NK-92 treated with Interleukin-12 subunit alpha and Interleukin-12 subunit beta, amount 100 ng/mL, for 24 hours (cell line): ENCODE measurements at places on chromosomes 7 and 10.

- DNase-seq, result no peak
Measured at GRCh38 chr7:35831208-35831607, 30.4 kb downstream of the SEPTIN7 start.

DNA sequence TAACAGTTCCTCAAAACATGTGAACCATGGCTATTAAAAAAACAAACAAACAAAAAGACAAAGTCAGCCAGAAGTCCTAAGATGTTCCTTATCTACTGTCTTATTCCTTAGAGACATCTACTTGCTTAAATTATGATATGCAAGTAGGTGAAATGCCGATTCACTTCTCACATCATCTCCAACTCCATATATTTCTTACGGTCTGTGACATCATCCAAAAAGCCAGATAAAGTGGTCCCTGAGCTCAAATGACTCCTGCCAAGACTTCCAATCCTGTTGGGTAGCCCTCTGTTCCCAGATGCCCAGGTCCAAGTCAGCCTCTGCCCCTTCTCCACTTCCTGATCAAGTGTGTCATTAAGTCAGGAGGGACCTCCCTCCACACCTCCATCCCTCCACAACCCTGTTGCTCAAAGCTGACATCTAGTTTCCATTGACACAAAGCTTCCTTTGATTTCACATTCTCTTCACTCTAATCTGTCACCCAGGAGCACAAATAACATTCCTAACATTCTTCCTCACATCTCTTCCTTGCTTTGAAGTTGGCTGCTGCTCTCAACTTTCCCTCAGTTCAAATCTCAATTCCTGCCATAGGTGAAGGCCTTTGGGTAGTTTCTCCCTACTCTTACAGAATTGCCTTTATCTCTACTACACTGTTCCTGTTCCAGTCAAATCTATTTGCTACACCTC, 56.1 kb upstream of the PDLIM1 start:
- DNase-seq, result no peak

GRCh38 chr10:123019941-123020703, 11.3 kb downstream of the ACADSB start:
- DNase-seq, result no peak

- DNase-seq, result no peak
Measured at GRCh38 chr7:89687211-89687610, 467.1 kb upstream of the STEAP1 start.

- no peak for DNase-seq
Measured at GRCh38 chr7:618539-619367, 99.1 kb upstream of the PDGFA start.

DNA sequence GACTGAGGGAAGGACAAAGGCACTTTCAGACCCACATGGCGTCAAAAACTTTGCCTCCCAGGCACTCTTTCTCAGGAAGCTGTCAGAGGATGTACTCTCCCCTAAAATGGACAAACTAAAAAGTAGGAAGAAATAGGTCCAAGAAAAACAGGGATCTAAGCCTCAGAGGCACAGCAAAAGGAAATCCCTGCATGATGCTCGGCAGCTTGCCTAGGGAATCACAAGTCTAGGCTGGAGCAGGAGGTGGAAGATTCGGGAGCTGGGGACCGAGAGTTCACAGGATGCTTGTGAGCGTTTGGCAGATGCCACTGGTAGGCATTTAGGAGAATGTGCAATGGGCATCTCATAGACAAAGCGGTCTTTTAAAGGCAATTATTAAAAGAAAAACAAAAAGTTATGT, 60.8 kb downstream of the ATXN7L1 start:
- DNase-seq, result no peak

GRCh38 chr7:5634107-5634950, 147.1 kb downstream of the RNF216 start:
- no peak for DNase-seq

GRCh38 chr7:38179776-38180226, 1.8 kb downstream of the STARD3NL start:
- DNase-seq, result no peak

DNA sequence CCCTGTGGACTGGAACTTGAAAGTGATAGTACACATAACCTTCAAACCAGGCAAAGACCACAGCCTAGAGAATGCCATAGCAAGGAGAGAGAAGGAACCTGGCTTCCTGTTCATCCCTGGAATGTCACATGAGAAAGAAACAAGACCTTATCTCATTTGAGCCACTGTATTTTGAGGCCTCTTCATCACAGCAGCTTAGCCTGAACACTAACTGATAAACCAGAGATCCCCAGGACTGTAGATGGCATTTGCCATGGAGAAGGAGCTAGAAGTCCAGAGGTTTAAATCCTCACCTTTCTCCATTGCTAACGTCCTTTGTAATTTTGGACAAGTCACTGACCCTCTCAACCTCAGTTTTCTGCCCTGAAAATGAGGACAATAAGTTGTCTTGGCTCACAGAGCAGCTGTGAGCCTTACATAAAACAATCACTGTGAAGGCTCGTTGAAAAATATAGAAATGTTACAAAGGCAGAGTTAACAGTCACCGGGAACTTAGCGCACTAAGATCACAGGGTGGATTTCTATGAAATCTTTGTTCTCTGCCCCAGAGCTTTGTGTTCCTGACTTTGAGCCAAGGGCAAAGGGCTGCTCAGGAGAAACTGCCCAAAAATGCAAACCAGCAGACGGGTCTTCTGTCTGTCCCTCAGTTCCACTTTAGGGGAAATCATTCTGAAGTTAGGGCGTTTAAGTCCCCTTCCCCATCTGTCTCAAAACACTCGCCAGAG, 197.0 kb downstream of the USP6NL start:
- DNase-seq, result no peak

DNA sequence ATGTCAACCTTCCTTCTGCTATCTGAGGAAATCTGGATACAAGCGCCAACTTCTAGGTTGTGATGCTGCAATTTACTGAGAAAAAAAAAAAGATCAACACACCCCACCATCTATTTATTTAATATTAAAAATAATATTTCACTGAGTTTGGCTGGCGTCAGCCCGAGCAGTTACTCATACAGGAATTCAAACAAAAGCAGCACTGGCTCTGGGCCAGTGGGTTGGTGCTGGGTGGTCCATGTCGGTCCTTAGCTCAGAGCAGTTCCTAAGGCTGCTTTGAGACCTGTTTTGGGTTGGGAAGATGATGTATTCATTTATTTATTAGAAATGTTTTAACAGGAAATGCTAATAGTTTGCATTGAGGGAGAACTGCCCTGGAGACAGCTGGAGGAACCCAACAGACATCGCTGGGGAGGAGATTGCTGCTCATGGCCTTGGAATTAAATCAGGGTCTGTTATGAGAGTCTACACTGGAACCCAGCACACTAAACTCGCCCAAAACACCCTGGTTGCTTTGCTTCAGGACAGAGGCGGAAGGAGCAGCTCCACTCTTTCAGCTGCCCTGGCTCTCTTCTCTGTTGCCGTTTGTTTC, 36.3 kb upstream of the GOT1 start:
- no peak for DNase-seq

DNA sequence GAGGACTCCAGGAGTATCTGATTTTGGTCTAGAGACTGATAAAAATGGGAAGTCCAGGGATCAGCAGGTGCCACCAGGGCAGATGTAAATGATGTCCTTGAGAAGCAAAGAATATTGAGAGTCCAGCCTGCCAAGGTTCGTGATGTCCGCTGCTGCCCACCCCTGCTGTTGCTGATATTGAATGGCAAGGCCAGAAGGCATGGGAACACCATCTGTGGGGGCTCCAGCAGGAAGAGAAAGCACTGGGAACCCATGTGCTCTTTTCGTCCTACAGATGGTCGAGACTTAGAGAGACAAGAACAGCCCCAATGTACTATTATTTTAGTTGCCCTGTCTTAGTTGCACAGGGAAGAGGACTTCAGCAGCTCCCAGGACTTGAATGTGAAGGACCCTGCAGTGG, 363.9 kb downstream of the GALNT17 start:
- no peak for DNase-seq

DNA sequence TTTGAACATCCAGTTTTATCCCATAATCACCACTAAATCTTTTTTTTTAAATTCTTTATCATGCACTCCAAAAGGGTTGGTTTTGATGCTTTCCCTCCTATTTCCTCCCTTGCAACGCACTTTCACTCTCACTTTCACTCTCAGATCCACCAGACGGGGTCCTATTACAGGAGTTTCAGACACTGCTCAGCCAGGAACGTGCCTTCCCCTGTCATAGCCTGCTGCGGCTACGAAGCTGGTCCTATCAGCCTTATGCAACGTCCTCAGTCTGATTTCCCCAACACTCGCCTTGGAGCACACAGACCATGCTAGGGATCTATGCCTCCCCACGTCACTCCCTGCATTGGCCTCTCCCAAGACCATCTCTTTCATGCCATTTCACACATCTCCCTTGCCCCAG, 23.4 kb downstream of the ZPBP start:
- no peak for DNase-seq

DNA sequence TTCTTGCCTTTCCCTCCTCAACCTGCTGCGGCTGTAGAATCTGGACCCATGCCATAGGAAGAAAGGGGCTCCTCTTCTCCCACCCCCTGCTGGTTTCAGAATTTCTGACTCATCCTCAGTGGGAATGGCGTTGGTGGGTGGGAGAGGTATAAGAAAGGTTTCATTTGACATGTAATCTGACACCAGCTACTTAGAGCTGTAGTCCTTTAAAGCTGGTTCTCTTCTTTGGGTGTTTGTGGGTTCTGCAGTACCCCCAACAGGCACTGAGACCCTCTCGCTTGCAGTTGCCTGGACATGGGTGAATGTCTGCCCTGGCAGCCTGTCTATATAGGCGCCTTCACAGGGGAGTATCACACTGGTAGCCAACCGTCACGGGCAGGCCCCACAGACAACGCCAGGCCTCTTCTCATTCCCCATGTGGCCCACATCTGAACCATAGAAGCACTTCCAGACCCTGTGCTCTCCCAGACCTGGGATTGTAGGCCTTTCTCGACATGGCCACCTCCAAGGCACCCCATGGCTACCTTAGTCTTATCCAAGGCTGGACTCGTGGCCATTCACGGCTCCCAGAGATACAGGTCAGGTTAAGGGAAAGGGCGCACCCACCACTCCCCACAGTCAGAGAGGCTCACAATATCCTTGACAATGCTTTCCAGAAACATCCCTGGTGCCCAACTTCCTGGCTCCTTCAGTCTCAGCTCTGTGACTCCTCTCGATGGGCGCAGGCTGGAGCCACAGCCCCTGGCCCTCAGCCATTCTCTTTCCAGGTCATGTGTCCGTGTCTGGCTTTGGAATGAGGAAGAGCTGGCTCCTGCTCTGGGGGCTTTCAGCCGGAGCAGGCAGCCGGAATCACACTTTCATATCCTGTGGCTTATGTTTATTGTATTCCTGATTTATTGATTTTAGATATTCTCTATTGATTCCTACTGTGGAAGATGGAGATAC, 17.5 kb downstream of the ZNF862 start:
- DNase-seq, result no peak

GRCh38 chr7:123170333-123171246, 29.2 kb downstream of the SLC13A1 start:
- no peak for DNase-seq

DNA sequence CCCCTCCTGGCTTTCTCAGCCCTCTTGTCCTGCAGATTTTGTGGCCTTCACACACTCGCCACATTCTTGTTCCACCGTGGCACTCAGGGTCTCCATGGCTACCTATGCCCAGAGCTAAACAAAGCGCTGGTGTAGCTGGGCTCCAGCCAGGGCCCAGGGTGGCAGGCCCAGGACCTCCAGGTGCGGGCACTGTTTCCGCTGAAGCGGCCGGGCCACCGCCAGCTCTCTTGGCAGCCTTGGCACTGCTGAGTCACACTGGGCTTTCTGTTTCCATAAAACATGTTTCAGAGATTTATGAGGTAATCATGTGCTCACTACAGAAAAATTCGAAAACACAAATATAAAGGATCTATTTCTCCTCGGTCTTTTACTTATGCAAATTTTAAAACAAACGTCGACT, 51.3 kb downstream of the AOC1 start:
- no peak for DNase-seq

- DNase-seq, result no peak
Measured at GRCh38 chr7:41219276-41219675, 483.6 kb downstream of the INHBA start.

GRCh38 chr10:131127610-131128009, 183.9 kb downstream of the TCERG1L start:
- DNase-seq, result no peak

DNA sequence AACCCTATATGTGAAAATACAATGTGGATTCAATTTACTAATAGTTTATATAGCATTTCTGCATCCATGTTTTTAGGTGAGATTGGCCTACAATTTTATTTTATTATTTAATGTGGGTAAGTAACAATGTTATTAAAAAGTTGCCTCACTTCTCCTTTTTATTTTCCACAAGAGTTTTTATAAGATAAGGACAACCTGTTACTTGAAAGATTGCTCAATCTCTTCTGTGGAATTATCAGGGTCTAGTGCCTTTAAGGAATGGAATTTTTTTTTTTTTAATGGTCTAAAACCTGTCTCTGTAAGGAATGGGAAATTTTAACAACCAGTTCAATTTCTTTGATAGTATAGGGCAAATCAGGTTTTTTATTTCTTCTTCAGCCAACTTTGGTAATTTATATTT, 53.9 kb upstream of the RAB18 start:
- DNase-seq, result no peak
